ENCODE measurements at places on chromosomes 1 and 21.

GRCh38 chr1:183915625-183916510 lies 110.9 kb downstream of the RGL1 start:
- DNase-seq: peak; percentile 61

- DNase-seq: no peak
Measured at GRCh38 chr1:213983493-213984386, 4.0 kb upstream of the PROX1 start.

DNA sequence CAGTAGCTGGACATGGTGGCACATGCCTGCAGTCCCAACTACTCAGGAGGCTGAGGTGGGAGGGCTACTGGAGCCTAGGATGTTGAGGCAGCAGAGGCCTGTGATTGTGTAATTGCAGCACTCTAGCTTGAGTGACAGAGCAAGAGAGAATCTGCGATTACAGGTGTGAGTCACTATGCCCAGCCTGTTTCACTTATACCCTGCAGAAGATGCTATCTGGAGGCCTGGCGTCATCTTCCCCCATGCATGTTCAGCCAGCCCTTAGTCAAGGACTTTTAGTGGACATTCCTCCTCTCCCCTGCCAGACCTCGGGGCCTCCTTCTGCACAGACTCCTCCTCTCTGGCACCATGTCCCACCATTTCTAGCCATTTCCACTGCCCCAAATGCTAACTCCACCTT lies 36.3 kb upstream of the RCC2 start:
- DNase-seq: no peak

- no peak for DNase-seq
Measured at GRCh38 chr1:106831511-106831910, 225.0 kb upstream of the PRMT6 start.

GRCh38 chr21:39518055-39518846 lies 66.5 kb downstream of the SH3BGR start:
- DNase-seq: peak; percentile 52

GRCh38 chr1:26111530-26112406 lies at the start of gene PDIK1L:
PDIK1L (plus strand) TSS chr1:26111824; CDS start chr1:26114309, 2,485 bp downstream.
- DNase-seq: peak; percentile 89

GRCh38 chr1:45922374-45922773 lies 119.0 kb downstream of the MAST2 start:
- no peak for DNase-seq

- DNase-seq: no peak
Measured at GRCh38 chr1:29332204-29332603, 95.9 kb downstream of the PTPRU start.

Measured in naive B cell (primary cell).